ENCODE measurements at places on chromosomes 1 and 21. TPM values are rescaled to one million over a fixed set of nuclear protein-coding genes. Genes with fewer than 3 reads are reported as not detected.
A peak's percentile ranks its signal among the peaks of the same experiment; 100 is the strongest.

Gene WNT4
- polyA plus RNA-seq = not detected

Gene LCE2C
- polyA plus RNA-seq = not detected

Gene PTGFR
- 2.0 TPM for polyA plus RNA-seq

Gene IGSF3
- polyA plus RNA-seq = 0.05 TPM

Gene ARHGAP29
- 30.4 TPM for polyA plus RNA-seq

Gene CD164L2
- not detected for polyA plus RNA-seq

Gene TNN
- polyA plus RNA-seq = not detected

Gene VSIG8
- not detected for polyA plus RNA-seq

Gene TRIM58
- polyA plus RNA-seq = 0.09 TPM

Gene GPR3
- 1.3 TPM for polyA plus RNA-seq

Gene SHE
- not detected for polyA plus RNA-seq

Gene RGS8
- polyA plus RNA-seq = not detected

DNA sequence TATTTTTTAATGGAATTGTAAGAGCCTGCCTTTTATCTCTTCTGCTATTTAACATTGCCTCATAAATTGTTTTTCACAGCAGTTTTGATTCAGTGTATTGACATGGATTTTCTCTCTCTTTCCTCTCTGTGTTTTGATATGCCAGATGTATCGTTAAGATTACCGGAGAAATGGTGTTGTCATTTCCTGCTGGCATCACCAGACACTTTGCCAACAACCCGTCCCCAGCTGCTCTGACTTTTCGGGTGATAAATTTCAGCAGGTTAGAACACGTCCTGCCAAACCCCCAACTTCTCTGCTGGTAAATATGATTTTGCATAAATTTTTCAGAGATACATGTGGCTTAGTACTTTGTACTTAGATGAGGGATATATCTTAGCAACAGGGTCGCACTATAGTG lies 23.1 kb upstream of the DYNLT5 start:
- no peak for DNase-seq

- no peak for DNase-seq
Observed at GRCh38 chr1:200405264-200405663, 4.6 kb downstream of the ZNF281 start.

GRCh38 chr1:67608661-67609576 lies 76.1 kb upstream of the GADD45A start:
- DNase-seq = no peak

GRCh38 chr1:231238298-231238697 lies 2.7 kb upstream of the GNPAT start:
- no peak for DNase-seq

DNA sequence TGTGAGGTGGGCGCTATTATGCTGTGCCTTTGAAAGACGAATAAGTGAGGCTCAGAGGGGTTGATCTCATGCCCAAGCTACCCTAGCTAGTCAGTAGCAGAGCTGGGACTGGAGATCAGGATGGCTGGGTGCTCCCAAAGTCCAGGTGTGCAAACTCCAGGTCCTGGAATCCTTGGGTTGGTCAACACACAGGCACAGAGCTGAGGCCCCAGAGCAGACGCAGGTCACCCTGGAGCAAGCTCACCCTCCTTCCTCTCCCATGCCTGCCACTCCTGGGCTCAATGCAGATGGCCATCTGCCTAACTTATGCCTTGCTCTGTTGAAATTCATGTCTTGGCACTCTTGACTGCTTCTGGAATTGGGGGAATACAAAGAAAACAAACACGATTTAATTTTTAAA lies 587.2 kb downstream of the PTPRU start:
- no peak for DNase-seq

DNA sequence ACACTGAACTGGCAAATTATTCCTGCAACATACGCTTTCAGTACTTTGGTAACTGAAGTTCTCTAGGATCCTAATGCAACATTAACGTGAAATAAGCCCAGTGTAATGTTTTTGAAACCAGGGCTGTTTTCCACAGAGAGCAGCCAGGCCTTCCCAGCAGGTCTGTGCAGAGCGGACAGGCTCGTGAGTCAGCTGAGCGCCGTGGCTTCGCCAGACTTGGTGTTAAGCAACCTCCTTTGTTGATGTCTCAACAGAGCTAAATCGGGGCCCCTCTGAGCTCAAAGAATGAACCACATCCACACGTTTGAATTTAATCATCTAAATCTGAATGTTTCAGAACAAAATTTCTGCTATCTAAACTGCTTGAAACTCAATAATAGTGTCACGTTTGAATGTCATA lies 181.8 kb upstream of the FMN2 start:
- peak; percentile 6 for DNase-seq

DNA sequence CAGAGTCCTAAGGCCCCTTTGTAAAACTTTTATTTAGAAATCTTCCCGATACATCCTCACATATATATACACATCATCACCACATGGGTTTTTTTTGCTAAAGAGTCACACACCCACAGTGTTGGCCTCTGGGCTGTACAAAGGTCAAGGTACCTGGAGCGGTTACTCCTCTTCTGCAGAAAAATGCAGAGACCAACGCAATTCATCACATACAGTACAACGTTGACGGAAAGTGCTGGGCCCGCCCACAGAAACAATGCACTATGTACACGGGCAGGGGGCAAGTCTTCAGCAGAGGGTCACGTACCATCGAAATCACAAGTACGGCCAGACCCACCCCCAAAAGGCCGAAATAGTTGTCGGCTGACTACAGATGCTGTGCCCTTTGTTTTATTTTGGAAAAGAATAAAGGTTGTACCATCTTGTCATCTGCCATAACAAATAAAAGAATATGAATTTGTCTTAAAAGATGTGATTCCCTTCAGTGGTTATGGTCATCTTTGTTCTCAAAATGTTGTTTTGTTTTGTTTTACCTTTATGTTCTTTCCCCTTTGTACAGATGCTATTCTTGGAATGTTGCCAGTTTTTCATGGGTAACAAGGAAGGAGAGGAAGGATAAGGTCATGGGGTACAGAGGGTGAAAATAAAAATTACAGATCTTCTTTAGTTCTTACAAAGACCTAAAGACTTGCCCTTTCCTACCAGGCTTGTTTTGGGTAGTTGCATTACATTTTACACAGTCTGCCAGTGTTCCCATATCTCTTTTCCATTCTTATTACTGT lies 15.6 kb downstream of the TAL1 start:
- DNase-seq = no peak

- DNase-seq = no peak
Observed at GRCh38 chr1:228400237-228400651, 6.4 kb downstream of the TRIM11 start.

GRCh38 chr21:24280596-24280995 lies 1326.7 kb downstream of the MRPL39 start:
- peak; percentile 55 for DNase-seq

DNA sequence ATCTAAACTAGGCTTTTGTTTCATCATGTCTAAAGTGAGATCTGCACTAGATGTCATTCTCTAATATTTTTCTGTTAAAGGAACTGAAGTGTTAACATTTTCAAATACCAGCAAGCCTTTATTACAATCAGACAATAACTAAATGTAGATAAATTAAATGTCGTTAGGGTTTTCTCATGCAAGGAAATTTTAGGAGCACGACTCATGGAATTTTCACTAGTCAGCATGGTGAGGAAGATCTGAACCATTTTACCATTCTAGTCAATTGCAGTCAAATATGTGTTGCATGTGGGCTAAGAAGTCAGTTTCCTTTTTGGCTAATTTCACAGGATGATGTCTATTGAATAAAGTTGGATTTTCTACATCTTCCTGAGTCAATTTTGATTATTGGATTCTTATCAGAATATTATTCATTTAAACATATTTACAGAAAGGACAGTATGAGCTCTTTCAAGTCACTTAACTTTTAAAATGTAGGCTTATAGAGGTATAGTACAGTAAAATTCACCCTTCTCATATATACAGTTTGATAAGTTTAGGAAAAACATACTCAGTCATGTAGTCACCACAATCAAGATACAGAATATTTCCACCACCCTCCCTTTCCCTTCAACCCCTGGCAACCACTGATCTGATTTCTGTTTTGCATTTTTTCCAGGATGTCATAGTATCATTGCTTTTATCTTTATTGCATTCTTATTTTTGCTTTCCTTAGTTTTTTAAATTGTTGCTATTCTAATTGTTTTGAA lies 9.2 kb downstream of the GCSAML start:
- DNase-seq = no peak

DNA sequence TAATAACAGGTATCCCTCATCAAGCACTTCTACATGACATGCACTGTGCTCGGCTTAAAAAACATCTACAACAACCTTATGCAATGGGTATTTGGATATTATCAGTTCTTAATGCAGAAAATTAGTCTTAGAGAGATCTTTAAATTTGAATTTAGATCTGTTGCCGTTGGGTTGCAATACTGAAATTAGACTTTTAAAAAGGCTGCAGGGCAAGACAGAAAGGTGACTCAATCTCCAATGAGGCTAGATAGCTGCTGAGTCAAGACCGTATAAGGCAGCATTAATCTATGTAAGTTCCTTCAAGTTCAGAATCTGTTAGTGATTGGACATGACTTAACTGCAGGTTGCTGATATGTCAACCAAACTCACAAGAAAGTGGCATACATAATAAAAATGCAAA lies 37.3 kb downstream of the OLFM3 start:
- no peak for DNase-seq

- no peak for DNase-seq
Observed at GRCh38 chr1:156885314-156885713, 8.2 kb upstream of the PEAR1 start.

DNA sequence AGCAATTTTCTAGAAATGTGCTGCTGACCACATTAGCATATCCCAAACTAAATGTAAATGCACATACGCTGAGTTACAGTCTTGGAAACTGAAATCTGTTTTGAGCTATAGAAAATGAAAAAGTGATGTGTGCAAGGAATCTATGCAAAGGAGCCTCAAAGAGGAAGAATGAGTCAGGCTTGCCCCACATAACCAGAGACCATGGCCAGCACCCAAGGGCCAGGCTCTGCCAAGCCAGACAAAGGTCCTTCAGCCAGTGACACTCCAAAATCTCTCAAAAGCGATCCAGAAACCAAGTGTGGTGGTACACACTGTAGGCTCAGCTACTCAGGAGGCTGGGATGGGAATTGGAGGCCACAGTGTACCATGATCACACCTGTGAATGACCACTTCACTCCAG lies 195.2 kb downstream of the TOMM20 start:
- no peak for DNase-seq

DNA sequence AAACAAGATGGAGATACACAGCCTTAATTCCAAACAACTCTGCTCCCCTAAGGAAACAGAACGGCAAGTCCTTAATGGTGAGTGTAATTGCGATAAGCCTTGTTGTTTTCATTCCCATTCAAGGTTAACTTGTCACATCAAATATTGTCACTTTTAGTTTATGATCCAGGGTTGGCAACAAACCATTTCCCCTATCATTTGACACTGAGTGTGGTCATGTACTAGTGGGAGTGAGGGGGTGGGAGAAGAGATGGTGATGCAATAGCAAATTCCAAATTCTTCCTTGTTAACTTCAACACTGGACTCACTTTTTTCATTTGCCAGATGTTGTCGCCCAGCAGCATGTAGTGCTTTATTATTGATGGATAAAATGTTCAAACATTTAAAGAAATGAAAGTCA lies 140.4 kb downstream of the ZNF326 start:
- no peak for DNase-seq

- DNase-seq = no peak
Observed at GRCh38 chr21:45768011-45768739, 124.7 kb downstream of the PCBP3 start.

GRCh38 chr1:235911876-235912275 lies 45.2 kb upstream of the LYST start:
- no peak for DNase-seq

DNA sequence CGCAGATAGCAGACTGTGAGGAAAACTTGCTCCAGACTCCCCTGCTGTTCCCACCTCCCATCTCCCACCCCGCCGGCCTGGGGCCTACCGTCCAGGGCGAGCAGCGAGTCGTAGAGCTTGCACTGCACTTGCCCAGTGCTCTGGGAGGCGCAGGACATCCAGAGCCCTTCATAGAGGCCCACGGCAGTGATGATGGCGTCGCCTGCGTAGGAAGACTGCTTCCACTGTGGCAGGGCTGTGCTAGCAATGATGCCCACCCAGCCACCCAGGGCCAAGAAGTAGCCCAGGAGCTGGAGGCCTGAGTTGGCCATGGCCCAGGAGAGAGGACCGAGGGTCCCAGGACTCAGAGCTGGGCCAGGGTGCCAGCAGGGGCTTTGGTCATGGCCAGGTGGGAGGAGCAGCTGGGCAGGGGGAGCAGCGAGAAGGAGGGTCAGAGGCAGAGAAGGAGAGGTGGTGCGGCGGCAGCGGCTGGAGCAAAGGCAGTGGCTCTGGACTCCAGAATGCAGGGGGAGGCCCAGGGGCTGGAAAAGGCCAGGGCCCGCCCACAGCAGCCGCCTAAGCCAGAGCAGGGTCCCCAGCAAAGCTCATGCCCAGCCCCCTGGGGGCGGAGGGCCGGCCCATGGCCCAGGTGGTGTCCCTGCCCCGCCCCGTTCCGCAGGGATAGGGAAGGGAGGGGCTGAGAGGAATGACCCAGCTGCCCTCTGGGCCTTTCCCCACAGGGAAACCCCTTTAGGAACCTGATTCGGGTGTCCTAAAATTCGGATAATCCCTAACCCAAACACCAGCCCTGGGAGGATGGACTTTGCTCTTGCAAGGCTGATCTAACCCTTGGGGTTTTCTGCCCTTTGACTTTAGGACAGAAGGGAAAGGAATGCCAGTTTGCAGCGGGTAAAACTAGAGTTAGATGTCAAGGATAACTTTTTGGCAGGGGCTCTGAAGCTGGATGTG lies at the start of gene CLDN19:
Gene CLDN19 (minus strand): TSS at position 484 of the 948 bp plus-strand sequence. CDS start 173 bp downstream, at position 311.
- no peak for DNase-seq

- DNase-seq = no peak
Observed at GRCh38 chr21:37744551-37744950, 171.7 kb downstream of the KCNJ6 start.

DNA sequence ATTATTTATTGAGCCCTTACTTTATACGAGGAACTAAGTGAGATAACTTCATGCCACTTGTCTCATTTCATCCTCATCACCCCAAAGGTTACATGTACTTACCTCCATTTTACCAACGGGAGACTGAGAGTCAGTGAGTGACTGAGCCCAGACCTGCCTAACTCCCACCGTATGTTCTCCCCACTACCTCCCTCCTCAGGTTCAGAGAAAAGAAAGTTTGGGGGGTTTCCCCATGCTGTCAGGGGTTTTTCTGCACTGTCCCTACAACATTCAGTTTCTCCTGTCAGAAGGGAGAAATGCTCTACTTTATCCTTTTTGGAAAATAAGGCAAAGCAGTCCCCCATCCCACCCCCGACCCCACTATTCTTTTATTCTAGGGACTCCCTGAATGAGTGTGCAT lies 32.9 kb downstream of the FAM78B start:
- DNase-seq = no peak

DNA sequence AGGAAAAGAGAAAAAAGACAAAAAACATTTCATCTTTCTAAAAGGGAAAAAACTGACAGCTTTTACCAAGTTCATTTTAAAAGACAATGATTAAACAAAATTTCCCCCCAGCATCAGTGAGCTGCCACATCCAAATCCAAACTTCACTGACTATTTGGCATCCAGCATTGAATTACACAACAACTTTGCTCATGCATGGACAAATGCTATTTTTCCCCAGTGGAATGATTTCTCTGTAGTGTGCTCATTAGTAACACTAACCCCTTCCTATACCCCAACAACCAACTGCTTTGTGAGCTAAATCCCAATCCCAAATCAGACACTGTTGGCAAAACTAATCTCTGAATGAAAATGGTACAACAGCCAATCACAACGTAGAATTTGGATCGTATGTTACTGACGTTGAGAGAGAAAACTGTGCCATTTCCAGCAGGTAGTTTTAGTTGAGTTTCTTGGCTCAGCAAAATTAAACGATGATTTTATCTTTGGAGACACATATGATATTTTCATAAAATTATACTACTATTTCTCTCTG lies 37.9 kb downstream of the PIK3R3 start:
- no peak for DNase-seq

All from AG04450 (cell line).